ENCODE measurements at places on chromosomes 11 and 22.

DNA sequence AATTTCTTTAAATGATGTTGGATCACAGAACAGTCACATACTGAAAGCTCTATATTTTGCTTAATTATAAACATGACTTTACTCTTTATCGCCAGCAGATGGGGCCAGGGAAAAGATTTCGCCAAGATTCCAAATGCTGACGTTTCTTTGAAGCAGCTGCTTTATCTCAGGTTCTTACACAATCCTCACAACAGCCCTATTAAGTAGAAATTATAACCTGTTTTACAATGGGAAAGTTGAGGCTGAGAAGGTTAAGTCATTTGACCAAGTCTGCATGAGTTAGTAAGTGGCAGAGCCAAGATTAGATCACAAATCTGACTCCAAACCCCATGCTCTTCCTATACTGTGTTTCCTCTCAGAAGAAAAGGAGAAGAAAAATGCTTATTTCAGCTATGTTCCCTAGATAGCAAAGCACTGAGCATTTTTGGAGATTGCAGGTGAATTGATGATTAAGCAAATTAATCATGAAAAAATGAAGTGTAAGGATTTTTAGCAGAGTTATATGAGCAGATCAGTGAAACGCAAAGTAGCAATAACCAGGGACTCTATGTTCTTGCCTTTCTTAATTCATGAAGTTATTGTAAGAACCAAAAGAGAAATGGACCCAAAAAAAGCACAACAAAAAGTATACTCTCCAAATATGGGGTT is 79.0 kb downstream of the AASDHPPT start:
- DNase-seq = no peak

DNA sequence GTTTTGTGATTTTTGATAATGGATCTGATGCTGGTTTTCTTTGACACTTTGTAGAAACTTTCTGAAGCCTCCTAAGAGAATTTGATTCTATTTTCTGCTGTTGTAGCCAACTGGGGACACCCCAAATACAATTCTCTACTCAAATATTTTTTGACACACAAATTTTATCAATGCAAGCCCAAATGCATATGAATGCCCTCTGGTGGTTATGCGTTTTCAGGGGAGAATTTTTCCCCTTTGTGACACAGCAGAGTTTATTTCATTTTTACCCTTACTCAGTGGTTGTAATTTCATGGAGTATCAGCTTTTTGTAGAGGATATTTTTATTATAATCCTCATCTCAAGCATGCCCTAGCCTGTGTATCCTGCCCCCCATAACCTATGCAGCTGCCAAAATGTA is 44.7 kb upstream of the MTMR2 start:
- DNase-seq = no peak

- DNase-seq = no peak
These were observed 24.5 kb upstream of the RAG2 start for GRCh38 chr11:36622431-36623136.

- no peak for DNase-seq
These were observed 7.9 kb upstream of the SLN start for GRCh38 chr11:107719557-107720302.

DNA sequence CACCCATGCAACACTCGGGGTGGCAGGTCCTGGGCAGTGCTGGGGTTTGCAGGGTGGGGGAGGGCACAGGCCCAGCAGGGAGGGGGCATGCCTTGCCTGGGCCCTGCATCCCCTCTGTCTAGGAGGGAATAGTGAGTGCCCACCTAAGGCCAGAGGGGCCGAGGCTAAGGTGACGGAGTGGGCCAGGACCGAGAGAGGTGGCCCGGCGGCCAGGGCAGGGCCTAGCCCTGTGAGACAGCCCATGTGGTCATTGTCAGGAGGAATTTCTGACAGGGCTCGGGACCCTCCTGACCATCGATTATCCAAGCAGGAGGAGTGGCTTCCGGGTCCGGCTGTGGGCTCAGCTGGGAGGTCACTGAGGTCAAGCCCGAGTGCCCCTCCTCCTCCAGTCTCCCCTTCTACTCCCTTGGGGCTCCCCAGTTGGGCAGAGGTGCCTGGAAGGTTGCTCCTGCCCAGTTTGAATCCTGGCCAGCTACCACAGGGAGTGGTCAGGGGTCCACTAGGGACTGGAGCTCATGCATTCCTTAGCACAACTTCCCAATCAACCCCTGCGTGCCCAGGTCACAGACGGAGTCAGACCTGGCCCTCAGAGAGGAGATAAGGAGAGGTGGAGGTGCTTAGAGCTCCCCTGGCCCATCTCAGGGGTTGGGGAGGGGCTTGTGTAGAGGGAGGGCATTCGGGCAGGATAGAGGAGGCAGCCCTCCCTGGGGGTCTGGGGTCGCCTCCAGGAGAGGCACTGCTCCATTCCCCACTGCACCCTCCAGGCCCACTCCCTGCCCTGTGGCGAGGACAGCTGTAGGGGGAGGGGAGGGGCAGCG is 14.7 kb downstream of the GP1BB start:
- DNase-seq = no peak

- no peak for DNase-seq
These were observed 6.5 kb downstream of the PNPLA5 start for GRCh38 chr22:43885319-43885671.

DNA sequence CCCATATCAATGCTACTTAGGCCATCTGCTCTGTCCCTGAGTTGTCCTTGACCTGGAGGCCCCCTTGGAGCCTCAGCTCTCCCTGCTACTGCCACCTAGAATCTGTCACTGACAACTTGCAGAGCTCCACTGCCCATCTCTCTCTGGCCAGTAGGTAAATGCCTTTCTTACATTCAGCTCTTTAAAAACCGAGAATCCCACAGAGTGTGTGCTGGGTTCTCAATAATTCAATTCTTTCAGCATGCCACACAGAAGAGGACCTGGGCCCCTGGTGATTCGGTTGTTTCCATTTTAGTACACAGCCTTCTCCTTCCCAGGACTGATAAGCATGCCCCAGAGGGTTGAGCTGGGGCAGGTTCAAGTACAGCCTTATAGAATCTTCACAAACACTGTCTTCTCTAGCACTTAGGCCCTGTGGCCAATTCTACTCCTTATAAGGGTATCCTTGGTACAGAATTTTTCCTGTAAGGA is 22.0 kb upstream of the IPO7 start:
- DNase-seq = no peak

DNA sequence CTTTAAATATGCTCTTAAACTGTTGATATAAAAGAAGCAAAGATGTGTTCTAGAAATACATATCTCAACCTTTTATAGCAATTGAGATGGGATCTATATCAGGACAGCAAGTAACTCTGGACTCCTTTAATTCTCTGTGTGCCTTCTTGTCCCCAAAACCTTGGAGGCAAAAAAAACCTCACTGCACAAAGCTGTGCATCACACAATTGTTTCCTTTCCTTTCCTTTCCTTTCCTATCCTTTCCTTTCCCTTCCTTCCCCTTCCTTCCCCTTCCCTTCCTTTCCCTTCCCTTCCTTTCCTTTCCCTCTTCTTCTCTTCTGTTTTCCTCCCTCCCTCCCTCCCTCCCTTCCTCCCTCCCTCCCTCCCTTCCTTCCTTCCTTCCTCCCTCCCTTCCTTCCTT is 9.5 kb upstream of the TTC12 start:
- DNase-seq = no peak

- no peak for DNase-seq
These were observed 21.7 kb upstream of the NRGN start for GRCh38 chr11:124717786-124718651.

- no peak for DNase-seq
These were observed 215.6 kb downstream of the DDX10 start for GRCh38 chr11:108880510-108880909.

All from activated naive CD4-positive, alpha-beta T cell treated with Interleukin-2 at 50 U/mL for 16 hours (primary cell).